Lower lobe of right lung (tissue), 2 donors: ENCODE measurements at places on chromosomes 1 and 21. TPM values are rescaled to one million over a fixed set of nuclear protein-coding genes. Genes with fewer than 3 reads are reported as not detected.

DNA sequence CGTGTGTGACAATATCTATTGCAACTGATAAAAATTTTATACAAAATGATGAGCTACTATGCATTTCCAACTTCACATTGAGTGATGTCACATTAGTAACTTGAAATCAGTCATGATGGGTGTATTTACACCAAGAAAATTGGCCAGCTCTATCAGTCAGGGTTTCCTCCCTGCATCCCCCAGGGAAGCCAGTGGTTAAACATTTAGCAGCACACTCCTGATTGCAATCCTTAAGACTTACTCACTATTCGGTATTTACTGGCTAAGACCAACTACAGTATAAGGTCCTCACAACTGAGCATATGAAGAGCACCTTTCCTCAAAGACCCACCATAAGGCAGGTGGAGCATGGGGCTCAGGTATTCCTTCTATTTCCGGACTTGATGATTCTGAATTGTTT is 41.3 kb upstream of the PTGFRN start:
- DNase-seq = no peak

DNA sequence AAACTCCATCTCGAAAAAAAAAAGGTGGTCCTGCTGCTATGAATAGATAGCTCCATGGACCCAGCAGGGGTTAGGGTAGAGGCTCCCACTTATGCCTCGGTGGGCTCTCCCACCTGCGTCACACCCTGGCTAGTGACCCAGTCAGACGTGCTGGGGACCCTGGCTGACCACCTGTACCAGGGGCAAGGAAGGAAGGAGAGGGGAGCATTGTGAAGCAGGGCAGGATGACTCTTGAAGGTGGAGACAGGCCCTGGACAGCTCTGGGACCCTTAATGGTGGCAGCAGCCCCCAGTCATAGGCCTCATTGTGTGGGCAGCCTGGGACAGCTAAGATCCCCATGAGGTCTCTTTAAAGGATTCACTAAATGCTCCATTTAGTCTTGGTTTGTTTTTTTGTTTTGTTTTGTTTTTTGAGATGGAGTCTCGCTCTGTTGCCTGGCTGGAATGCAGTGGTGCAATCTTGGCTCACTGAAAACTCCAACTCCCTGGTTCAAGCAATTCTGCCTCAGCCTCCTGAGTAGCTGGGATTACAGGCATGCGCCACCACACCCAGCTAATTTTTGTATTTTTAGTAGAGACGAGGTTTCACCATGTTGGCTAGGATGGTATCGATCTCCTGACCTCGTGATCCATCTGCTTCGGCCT is 10.4 kb upstream of the SNAPIN start:
- DNase-seq = no peak

- DNase-seq = no peak
Measured at GRCh38 chr1:202201266-202201665, 7.7 kb downstream of the LGR6 start.

- no peak for DNase-seq
Measured at GRCh38 chr1:147586414-147586813, 45.1 kb downstream of the BCL9 start.

TMPRSS15 gene
- not detected for total RNA-seq

CASP9 gene
- 16.4 TPM for total RNA-seq

DNA sequence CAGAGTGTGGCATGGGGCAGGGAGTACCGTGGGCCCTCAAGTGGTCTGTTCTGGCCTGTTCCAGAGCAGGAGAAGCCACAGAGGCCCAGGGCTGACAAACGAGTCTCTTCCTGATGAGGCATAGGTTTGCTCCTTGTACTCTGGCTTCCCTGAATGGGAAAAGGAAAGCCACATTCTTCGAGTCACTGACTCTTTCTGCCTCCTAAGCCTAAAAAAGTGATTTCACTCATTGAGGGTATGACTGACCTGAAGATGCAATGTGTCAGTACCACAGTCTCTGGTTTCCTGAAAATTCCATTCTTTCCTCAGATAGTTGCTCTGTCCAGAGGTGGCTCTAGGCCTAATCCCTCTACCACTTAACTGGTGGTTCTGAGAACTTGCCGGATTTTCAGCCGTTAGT is 92.3 kb downstream of the KCNN3 start:
- no peak for DNase-seq

DNA sequence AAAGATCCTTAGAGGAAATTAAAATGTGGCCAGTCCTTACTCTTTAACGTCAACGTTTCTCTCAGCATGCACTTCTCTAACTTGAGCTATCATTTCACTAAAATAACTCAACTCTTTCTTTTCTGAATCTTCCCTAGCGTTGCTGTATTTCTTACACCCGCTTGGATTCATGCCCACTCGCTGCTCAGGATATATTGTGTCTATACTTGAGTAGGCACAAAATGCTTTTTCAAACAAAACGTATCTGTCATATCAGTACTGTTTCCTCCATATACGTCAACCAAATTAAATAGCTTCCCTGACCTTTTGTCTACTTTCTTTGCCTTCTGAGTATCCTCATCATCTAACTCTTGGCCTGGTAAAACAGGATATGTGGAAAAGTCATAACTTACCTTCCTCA is 549.7 kb downstream of the SMYD3 start:
- no peak for DNase-seq

KIF2C gene
- total RNA-seq = 1.7 TPM

TCHHL1 gene
- not detected for total RNA-seq

GRCh38 chr1:84936116-84936810 is 43.3 kb upstream of the LPAR3 start:
- DNase-seq = no peak

EFNA1 gene
- 144 TPM for total RNA-seq

DNA sequence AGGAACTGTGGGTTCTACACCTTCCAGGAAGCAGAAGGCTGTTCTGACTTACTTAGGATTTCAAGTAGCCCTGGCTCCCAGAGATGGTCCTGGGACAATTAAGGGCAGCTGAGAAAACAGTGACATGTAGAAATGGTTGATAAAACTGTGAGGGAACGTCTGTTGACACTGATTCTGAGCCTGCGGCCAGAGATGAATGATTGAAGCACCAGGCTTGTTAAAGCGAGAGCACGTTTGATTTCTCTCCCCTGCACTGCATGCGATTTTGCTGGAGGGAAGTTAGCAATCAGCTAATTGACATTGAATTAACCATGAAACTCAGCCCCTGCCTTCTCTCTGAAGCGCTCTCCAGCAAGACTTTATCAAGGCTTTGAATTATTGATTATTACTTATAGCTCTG is 29.9 kb upstream of the POU3F1 start:
- no peak for DNase-seq

RYR2 gene
- total RNA-seq = 4.8 TPM

GRCh38 chr21:42117229-42117966 is 46.3 kb downstream of the UMODL1 start:
- peak; percentile 75 for DNase-seq

DCDC2B gene
- total RNA-seq = 3.2 TPM

DNA sequence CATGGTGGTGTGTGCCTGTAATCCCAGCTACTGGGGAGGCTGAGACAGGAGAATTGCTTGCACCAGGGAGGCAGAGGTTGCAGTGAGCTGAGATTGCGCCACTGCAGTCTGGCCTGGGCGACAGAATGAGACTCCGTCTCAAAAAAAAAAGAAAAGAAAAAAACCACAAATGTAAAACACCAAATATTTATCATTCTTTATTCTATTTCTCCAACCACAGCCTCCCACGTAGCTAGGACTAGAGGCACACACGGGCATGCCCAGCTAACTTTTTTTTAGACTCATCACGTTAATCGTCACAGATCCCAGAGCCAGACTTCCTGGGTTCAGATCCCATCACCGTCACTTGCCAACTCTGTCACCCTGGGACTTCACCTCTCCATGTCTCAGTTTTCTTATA is 13.5 kb downstream of the DNAJC16 start:
- no peak for DNase-seq

- no peak for DNase-seq
Measured at GRCh38 chr1:216457356-216457755, 34.1 kb upstream of the USH2A start.

RIPPLY3 gene
- total RNA-seq = 0.44 TPM

TARBP1 gene
- total RNA-seq = 24.6 TPM

- peak; percentile 86 for DNase-seq
Measured at GRCh38 chr1:8873506-8874229, 4.8 kb downstream of the ENO1 start.

- no peak for DNase-seq
Measured at GRCh38 chr1:221276896-221277409, 397.7 kb downstream of the HLX start.
